ENCODE measurements at places on chromosomes 3 and 15.
A peak's percentile ranks its signal among the peaks of the same experiment; 100 is the strongest.

DNA sequence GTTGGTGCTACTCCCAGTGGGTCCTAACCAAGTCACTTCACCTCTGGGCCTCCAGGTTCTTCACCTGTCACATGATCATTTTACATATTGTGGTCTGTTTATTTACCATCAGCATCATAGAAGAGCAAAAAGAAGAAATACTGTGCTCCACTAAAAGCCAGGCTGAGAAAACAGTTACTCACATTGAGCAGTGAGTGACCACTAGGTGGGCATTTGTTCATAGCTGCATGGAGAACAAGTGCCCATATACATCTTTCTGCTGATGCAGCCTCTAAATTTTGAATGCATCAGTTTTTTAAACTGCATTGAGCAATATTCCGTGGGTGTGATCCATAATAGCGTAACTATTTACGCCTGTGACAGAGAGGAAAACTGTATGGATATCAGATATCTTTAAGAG, 76.2 kb downstream of the DCUN1D1 start:
- no peak for DNase-seq

- DNase-seq: peak; percentile 86
Measured at GRCh38 chr3:158434412-158435038, 136.5 kb upstream of the MLF1 start.

DNA sequence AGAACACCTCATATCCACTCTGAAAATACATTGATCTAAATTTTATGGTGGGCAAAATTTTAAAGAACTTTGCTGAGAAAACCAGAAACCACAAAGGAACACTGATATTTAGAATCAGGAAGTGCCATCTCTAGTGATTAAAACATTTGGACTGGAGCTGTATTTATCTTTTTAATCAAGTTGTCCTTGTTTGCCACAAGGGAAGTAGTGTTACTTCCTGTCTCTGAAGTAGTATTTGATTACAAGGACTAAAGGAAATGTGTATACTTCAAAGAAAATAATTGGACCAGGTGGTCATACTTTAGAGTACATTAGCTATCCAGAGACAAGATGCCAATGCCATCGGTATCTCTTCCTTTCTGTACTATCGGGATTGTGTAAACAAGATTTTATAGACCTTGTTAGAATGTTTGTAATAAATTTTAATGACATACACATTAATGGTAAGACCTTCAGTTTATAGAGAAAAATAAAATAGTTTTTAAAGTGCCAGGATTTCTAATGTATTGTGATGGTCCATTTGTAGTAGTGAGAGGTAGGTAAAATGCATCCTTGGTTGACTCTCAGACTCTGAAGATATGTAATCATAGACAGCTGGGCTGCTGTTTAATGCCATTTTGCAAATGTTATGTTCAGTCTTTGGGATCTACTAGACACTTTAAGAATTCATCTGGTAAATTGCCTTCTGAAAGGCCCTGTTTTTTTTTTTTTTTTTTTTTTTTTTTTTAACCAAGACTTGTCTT, 131.9 kb downstream of the B3GALNT1 start:
- DNase-seq: no peak

- DNase-seq: no peak
Measured at GRCh38 chr15:92545996-92546395, 109.6 kb downstream of the FAM174B start.

DNA sequence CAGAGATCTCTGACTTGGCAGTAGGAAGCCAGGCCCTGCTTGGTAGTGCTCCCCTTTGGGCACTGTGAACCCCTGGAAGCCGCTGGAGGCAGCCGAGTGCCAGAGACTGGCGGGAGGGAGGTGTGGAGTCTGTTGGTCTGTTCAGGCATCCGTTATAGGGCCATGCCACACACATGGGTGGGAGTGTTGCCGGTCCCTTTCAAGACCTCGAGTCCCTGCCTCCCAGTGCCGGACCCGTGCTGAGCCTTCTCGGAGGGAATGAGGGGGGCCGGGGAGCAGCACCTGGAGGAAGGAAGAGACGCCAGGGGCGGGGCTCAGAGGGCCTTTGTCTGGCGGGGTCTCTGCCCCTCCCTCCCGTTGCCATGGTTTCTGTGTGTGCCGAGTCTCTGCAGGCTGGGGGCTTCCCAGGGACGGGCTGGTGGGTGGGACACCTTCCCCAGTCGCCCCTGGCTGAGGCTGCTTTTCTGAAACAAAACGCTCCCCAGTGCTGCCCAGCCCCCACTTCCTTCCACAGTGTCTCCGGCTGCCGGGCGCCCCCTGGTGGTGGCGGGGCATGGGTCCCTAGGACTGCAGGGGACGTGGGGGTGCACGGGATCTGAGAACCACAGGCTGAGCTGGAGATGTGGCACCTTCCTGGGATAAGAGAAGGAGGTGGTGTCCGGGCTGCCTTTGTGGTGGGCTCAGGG, 10.0 kb downstream of the GNAI2 start:
- DNase-seq: peak; percentile 93

- DNase-seq: no peak
Measured at GRCh38 chr3:50123394-50124051, 31.6 kb upstream of the SEMA3F start.

- DNase-seq: no peak
Measured at GRCh38 chr3:98824256-98824655, 61.1 kb downstream of the ST3GAL6 start.

DNA sequence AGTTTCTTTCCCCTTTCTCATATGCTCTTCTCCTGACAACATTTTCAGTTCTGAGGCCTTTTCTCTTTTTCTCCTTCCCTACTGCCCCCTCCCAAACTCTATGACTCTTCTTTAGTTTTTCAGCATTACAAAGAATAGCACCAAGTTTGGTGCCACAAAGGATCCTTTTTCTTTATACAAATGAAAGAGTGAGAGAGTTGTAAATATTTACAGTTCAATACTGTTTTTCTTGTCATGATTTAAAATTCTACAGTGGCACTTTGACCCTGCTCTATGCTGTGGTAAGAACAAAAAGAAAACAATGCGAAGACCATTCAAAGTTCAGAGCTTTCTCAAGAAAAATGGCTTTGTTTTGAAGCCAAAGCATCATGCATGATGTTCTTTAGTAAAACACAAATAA, 667.9 kb upstream of the SGO1 start:
- peak; percentile 17 for DNase-seq

- no peak for DNase-seq
Measured at GRCh38 chr15:89326316-89326715, 8.3 kb downstream of the POLG start.

DNA sequence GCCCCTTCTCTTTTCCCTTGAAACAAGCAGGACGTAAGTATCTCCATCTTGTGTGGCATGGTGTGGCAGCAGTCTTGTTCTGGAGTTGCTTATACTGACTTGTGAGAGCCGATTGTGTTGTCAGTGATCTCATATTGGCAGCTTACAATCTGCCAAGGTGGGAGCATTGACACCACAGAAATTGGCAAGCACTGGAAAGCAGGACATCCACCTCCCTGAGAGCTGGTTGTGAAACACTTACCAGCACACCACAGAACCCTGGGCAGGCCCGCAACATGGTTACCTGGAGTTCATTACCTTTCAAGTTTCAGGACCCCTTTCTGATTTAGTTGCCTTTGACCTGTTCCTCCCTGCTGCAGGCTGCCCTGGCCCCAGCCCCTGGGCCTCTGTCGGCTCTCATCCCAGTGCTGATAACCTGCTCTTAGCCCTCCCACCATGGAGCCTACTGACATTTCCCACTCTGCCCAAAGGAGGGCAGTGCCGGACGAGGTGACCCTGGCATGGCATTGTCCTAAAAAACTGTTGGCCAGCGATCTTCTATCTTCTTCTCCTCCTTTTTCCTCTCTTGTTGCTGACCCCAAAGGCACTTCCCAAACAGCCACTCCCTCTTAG, 10.6 kb upstream of the ATP2B2 start:
- no peak for DNase-seq

- no peak for DNase-seq
Measured at GRCh38 chr3:12574661-12575060, 17.8 kb downstream of the MKRN2 start.

GRCh38 chr15:53979051-53979788, 979 bp downstream of the UNC13C start:
- DNase-seq: peak; percentile 25

DNA sequence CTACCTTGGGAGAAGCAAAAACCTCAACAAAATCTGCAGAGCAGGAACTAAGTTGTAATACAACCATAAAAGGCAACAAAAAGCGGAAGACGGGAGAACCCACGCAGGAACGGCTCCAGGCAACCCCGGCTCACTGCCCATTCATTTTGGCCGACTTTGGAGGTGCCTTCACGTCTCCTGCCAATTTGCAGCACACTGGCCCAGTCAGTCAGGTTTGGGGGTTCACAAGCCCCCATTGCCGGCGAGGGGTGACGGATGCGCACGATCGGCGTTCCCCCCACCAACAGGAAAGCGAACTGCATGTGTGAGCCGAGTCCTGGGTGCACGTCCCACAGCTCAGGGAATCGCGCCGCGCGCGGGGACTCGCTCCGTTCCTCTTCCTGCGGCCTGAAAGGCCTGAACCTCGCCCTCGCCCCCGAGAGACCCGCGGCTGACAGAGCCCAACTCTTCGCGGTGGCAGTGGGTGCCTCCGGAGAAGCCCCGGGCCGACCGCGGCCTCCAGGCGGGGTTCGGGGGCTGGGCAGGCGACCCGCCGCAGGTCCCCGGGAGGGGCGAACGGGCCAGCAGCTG, 463 bp downstream of the TERC start:
- DNase-seq: peak; percentile 80

GRCh38 chr3:39917065-39917773, 107.8 kb downstream of the MYRIP start:
- peak; percentile 25 for DNase-seq

DNA sequence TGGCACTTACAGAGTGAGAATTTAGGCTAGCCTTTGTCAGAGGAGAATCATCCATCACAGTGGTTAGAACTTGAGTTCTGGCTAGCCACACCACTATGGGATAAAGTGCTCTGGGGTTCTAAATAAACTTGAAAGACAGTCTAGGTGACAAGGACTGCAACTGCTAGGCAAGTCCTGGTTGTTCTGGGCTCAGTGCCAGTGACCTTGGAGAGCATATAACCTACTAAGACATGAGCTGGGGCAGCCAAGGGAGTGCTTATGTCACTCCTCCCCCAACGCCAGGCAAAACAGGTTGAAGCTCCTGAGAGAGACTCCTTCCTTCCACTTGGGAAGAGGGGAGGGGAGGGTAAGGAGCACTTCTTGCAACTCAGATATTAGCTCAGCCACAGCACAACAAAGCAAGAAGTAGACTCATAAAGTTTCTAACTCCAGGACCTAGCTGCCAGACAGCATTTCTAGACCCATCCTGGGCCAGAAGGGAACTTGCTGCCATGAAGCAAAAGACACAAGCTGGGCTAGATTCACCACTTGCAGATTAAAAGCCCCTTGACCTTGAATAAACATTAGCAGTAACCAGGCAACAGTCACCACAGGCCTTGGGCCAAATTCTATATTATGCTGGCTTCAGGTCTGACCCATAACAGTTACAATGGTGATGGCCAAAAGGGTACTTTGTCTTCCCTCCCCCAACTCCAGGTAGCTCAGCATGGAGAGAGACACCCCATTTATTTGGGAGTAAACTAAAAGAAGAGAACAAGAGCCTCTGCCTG, 963.7 kb downstream of the PLOD2 start:
- no peak for DNase-seq

- DNase-seq: peak; percentile 5
Measured at GRCh38 chr15:90716317-90716975, 700 bp upstream of the BLM start.

GRCh38 chr15:78752492-78753358, 58.5 kb downstream of the ADAMTS7 start:
- no peak for DNase-seq

- peak; percentile 69 for DNase-seq
Measured at GRCh38 chr3:3015185-3016089, 94.7 kb downstream of the IL5RA start.

DNA sequence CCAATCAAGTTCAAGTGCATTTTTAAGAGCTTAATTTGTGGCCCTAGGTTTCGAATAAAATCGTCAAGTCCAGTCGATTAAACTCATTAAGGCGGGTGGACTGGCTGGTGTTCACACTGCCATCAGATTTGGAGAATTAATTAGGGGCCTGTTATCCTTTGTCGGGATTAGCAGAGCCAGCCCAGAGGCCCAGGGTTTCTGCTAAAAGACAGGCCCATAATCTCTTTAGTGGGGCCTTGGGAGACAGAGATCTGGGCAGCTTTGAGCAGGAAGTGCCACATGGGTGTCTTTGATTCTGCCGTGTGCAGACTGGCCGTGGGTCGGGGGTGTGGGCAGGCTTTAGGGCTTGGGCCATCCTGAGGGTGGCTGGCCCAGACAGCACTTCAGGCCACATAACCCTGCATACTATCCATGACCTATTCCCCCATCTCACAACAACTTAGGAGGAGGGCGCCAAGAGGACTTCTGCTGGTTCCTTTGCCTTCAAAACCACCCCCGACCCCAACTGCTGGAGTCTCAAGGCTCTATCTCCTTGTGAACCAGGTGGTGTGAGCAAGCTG, 94.7 kb downstream of the PLXNA1 start:
- no peak for DNase-seq

Data from muscle of leg (tissue), 16 donors.